ENCODE measurements at places on chromosomes 2 and 18.

GRCh38 chr2:167942366-167943081, 304.9 kb downstream of the STK39 start:
- no peak for DNase-seq

DNA sequence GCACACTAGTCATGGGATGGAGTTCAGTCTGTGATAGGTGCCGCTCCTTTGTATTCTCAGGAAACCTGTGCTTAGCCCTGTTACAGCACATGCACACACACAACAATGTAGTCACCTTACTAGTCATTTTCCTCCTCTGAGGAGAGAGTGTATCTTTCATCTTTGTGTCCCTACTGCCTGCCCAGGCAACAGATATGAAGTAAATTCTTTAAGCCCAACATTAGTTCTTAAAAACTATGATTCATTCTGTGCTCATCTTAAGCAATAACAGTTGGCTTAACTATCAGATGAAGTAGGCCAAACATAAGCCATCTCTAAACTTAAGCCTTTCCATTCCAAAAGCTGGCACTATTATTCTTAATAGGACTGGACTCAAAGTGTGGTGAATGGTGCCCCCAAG, 186.5 kb downstream of the LNPK start:
- DNase-seq: no peak

DNA sequence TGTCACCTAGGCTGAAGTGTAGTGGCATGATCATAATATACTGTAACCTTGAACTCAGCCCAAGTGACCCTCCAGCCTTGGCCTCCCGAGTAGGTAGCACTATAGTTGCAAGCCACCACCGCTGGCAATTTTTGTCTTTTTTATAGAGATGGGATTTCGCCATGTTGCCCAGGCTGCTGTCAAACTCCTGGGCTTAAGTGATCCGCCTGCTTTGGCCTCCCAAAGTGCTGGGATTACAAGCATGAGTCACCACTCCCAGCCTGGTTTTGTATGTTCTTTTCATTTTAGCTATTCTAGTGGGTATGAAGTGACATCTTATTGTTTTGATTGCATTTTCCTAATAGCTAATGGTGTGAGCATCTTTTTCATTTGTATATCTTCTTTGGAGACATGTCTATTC, 11.3 kb upstream of the EXOC6B start:
- DNase-seq: no peak

GRCh38 chr2:55049821-55050099, 491 bp downstream of the RTN4 start:
- no peak for DNase-seq

DNA sequence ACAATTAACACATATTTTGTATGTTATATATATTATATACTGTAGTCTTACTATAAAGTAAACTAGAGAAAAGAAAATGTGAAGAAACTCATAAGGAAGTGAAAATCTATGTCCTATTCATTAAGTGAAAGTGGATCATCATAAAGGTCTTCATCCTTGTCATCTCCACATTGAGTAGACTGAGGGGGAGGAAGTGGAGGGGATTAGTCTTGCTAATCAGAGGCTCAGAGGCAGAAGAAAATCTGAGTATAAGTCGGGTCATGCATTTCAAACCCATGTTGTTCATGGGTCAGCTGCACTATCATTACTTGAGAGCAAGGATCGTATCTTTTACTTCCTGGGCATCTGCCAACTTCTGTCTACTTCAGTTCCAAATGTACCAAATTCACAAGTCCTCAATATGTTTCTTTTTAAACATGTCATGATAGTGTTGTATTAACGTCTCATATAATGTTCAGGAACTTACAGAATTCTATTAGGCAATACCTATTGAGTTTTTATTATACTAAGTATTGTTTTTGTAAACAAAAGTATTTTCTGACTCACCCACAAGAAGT, 208.9 kb upstream of the BOD1L2 start:
- DNase-seq: no peak

GRCh38 chr2:108565778-108566375, 31.6 kb downstream of the LIMS1 start:
- DNase-seq: no peak

DNA sequence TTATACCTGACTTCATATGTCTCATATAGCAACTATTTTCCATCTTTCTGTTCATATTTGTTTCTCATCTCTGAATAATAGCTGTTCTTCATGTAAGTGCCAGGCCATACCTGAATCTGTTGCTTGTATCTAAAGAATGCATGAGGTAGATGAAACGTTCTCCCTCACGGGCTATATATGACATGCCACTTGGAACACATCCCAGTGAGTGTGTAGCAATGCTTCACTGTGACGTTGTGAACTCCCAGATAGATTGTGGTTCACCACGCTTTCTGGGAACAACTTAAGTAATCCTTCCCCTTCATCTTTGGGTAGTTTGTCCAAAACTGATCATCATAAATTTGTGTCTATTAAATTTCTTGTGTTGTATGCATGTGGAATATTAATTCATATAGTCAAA, 60.1 kb downstream of the RDH14 start:
- no peak for DNase-seq

DNA sequence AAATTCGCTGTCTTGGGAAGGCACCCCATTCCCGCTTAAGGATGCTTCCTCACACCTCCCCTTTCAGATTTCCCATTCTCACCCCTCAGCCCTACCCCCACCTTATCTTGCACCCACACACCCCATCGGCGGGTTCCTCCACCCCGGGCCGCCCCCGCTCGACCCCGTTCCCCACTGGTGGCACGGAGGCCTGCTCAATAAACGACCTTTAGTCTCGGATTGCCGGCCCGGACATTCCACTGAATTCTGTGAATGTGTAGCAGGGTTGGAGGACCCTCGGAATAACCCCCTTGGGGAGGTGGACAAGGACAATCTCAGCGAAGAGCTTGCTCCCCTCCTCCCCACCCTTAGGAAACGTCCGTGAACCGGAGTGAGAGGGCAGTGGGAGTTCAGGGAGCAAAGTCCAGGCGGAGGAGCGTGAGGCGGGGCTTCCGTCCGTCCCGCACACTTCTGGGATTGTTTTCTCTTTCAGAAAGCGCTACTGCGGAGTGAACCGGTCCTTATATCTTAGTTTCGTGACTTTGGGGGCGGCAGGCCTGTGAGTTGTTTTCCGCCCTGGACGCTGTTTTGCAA, 2.8 kb upstream of the LBX2 start:
- no peak for DNase-seq

All from SK-N-SH (cell line).